ENCODE measurements at places on chromosomes 16 and 17.

- DNase-seq: no peak
Measured at GRCh38 chr17:80374039-80374731, 40.8 kb upstream of the ENDOV start.

DNA sequence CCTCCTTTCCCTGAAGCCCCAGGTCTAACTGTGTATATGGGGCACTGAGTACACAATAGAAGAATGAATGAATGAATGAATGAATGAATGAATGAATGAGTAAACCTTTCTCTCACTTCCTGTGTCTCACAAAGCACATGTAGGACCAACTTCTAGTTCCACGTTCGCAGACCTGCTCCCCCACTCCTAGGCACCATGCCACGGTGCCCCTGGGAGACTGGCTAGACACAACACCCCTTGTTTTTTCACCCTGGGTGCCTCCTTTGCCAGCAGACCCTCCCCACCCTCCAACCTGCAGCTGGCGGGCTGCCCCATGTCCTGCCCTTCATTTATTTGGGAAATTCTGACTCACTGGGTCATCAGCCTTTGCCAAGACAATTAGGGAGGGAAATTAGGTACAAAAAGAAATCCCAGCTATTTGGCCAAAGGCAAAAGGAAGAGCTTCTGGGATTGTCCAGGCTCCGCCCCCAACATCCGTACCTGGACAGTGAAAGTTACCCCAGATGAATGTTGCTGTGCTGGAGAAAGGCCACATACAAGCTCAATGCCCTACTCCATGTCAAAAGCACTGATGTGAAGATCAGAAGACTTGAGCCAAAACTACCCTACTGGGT, 7.7 kb downstream of the CES1 start:
- DNase-seq: no peak

- DNase-seq: no peak
Measured at GRCh38 chr16:5851393-5851982, 753.9 kb upstream of the EEF2KMT start.

- no peak for DNase-seq
Measured at GRCh38 chr17:44847586-44847985, at the start of gene HIGD1B. Gene HIGD1B, plus strand, starts transcription at chr17:44847883. Its CDS starts 270 bp downstream, at chr17:44848153.

GRCh38 chr16:19437280-19437679, 19.6 kb downstream of the TMC5 start:
- DNase-seq: no peak

- no peak for DNase-seq
Measured at GRCh38 chr17:17670701-17671305, 10.5 kb upstream of the RAI1 start.

- DNase-seq: no peak
Measured at GRCh38 chr17:14840616-14841231, 424.4 kb downstream of the PMP22 start.

GRCh38 chr17:4949321-4950074, 1.2 kb upstream of the PFN1 start:
- no peak for DNase-seq

DNA sequence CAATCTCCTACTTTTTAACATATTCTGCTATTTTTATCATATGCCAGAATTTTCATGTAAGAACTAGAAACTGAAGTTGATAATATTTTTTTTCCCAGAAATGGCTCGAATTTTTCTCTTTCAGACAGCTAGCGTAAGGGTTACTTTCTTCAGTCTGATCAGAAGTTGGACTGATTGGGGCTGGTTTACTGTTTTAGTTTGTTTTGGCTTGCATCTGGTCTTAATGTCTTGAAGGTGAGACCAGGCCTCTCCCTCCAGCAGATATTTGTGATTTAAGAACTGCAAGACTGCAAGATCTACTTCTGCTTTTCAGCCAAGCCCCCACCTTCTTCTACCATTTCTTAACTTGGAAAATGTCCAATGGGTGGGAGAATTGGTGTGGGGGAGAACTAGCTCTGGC, 266.4 kb downstream of the HAPSTR1 start:
- DNase-seq: no peak

DNA sequence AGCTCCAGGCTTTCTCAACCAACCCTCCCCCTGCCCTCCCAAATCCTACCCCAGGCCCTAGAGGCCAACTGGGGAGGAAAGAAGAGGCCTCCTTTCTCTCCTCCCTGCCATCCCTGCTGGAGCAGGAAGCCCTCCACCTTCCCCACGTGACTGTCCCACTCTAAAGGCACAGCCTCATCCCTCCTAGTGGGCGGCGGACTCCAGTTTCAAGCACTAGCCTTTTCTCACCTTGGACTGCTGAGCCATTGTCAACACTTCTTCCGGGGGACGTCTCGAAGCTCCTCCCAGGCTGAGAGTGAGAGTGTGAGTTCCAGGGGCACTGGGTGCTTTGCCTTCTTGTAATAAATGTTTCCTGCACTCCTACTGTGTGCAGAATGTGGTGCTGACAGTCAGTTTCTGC, 21.4 kb upstream of the IRX6 start:
- DNase-seq: no peak

- DNase-seq: no peak
Measured at GRCh38 chr17:10001306-10001873, 96.3 kb upstream of the RCVRN start.

DNA sequence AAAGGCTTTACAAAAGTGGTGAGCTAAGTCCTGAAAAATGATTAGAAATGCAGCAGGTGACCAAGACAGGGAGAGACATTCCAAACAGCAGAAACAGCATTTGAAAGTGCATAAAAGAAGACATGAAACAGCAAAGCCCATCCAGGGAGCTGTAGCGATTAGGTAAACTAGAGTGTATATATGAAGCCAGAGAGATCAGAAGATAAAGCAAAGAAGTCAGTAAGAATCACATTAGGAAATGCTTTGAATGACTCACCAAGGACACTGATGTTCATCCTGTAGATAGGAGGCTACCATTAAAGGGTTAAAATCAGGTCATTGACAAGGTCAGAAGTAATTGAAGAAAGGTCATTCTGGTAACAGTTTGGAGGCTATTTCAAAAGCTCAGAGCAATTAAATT, 27.6 kb upstream of the VAT1L start:
- DNase-seq: no peak

- DNase-seq: no peak
Measured at GRCh38 chr17:36683387-36683786, 82.0 kb downstream of the MRM1 start.

- no peak for DNase-seq
Measured at GRCh38 chr16:87806261-87806640, 40.5 kb upstream of the KLHDC4 start.

DNA sequence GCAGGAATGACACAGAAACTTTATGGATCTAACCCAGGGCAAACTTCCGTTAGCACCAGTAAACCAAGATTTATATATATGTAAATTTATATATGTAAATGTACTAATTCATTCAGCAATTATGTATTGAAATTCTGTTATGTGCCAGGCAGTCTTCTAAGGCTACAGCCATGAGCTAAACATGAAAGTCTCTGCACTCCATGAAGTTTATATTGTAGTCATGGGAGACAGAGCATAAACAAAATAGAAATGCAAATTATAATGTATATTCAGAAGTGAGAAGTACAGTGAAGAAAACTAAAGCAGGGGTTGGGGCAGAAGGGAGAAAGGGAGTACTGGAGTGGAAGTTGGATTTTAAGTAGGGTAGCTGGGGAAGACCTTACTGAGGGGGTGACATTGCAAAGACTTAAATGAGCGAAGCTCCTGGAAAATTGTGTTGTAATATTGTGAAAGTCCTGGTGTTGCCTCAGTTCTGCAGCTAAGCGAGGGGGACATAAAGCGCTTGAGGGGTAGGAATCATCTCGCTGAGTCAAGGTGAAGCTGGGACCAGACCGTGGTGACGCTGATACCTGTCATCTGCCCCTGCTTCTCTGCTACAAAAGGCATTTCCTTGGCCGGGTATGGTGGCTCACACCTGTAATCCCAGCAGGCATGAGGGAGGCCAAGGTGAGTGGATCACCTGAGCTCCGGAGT, 64.8 kb downstream of the YPEL2 start:
- no peak for DNase-seq

- no peak for DNase-seq
Measured at GRCh38 chr16:27712251-27712711, 162.3 kb downstream of the KATNIP start.

- no peak for DNase-seq
Measured at GRCh38 chr17:81091774-81092517, 57.0 kb downstream of the BAIAP2 start.

GRCh38 chr17:73283841-73284282, 22.2 kb upstream of the CPSF4L start:
- DNase-seq: no peak

DNA sequence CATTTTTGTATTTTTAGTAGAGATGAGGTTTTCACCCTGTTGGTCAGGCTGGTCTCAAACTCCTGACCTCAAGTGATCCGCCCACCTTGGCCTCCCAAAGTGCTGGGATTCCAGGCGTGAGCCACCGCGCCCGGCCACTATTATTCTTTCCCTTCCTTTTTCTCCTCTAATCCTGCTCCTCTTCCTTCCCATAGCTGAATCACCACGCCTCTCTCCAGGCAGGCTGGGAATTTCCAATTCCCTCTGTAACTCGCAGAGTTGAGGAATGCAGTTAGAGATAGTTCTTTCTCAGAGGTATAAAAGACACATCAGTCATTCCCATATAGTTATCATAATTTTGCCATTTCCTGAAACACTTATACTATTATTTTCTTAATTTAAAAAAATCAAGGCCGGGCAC, 11.2 kb downstream of the METTL16 start:
- no peak for DNase-seq

GRCh38 chr16:12228602-12229499, 252.3 kb downstream of the SNX29 start:
- DNase-seq: no peak

- no peak for DNase-seq
Measured at GRCh38 chr16:14097182-14097959, 26.3 kb downstream of the MRTFB start.

GRCh38 chr17:28466001-28466400, 7.4 kb upstream of the SLC13A2 start:
- DNase-seq: no peak

DNA sequence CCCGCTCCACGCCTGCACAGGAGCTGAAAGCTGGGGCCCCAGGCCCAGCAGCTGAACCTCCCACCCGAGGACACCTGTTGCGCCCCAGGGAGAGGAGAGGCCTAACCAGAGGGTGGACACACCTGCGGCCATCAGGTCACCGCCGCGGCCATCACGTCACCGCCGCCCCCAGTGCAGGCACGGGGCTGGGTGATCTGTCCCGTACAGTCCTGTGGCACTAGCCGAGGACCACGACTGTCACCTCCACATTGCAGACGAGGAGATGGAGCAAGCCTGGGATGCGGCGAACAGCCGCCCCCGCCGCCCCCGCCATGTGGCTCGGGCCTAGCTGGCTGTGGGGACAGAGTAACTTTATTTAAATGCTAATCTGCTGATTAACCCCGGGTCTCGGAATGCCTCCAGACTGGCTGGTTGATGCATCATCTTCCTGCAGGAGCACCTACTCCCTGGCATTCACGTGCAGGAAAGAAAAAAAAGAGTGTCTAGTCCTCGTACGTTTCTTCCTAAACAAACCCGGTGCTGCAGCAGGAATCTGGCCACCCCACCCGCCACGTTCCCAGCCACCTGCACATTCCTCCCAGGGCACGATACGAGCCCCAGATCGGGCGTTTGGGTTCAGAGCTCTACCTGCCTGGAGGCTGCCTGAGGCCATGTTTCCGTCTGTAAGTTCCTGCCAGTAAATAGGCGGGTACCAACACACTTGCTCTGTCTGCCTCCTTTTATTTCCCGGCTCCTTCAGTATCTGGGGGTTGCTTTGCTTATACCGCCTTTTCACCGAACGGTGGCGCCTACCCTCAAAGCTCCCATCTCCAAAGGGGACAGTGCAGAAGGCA, 29.9 kb downstream of the PIEZO1 start:
- DNase-seq: no peak

- no peak for DNase-seq
Measured at GRCh38 chr17:58278661-58279015, 2.1 kb downstream of the MPO start.

Data from stimulated activated CD8-positive, alpha-beta memory T cell treated with anti-CD3 and anti-CD28 coated beads, Interleukin-2, amount 100 ng/mL, for 1 hour (primary cell).